ENCODE measurements at places on chromosomes 2 and 18.

- DNase-seq: no peak
Observed at GRCh38 chr2:80244905-80245584, 59.5 kb downstream of the LRRTM1 start.

- no peak for DNase-seq
Observed at GRCh38 chr2:126999106-126999756, 100.5 kb downstream of the TEX51 start.

DNA sequence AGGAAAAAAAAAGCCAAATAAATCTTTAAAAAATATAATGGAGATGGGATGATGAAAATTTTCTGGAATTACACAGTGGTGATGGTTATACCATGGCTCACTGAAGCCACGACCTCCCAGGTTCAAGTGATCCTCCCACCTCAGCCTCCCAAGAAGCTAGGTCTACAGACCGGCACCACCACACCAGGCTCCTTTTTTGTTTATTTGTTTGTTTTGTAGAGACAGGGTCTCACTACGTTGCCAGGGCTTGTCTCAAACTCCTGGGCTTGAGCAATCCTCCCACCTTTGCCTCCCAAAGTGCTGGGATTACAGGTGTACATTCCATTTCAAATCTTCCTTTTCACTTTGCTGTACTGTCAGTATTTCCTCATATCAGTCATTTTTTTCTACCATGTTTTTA, 61.7 kb downstream of the CHRNA1 start:
- no peak for DNase-seq

DNA sequence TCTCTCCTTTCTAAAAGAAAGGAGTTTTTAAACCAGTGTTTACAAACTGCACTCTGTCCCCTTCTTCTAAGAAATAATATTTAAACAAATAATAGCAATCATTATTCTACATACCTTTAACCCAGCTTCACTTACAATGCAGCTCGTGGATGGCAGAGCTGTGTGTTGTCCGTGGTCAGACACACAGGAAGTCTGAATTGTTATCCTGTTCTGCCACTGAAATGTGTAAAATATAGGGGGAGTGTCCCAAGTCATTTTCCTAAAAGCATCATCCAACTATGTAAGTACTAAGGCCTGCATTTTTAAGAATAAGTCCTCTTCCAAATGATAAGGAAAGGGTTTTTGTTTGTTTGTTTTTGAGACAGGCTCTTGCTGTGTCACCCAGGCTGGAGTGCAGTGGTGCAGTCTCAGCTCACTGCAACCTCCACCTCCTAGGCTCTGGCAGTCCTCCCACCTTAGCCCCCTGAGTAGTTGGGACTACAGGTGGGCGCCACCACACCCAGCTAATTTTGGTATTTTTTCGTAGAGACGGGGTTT, 2.7 kb upstream of the PPP4R1 start:
- no peak for DNase-seq

DNA sequence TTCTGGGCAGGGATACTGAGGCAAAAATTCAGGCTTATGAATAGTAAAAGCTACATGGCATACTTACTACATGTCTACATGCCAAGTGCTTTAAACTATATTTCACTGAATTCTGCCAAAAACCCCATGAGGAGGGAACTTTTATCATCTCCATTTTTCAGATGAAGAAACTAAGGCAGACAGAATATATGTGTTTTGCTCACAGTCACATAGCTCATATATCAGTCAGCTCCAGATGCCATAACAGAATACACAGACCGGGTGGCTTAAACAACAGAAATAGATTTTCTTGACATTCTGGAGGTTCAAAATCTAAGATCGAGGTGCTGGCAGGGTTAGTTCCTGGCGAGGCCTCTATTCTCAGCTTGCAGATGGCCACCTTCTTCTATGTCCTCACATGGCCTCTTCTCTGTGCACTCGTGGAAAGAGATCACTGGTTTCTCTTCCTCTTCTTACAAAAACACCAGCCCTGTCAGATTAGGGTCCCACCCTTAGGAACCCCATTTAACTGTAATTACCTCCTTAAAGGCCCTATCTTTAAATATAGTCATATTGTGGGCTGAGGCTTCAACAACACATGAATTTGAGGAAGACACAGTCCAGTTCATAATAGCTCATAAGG, 27.1 kb upstream of the CREB1 start:
- DNase-seq: no peak

DNA sequence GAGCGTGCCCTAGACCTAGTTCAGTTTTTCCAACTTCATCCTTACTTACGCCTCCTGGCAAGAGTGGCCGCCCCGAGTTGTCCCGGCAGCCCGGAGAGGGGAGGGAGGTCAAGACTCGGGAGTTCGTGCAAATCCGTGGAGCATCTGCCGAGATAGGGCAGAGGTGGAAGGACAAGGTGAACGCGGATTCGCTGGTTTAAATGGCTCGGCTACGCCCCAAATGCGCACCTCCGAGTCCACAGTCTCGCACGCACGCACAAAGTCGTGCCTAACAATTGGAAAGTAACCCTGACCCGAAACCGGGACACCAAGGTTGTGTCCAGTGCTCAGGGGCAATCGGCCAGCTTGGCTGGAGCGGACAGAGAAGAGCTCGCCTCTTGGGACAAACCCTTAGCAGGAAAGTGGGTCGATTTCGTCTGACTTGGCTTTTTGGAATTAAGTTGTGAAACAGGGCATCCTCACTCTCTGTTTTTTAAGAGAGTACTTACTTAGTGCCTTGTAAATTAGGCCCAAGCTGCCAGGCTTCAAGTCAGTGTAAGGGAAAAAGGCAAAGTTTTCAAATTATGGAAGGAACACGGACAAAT, 726 bp upstream of the SS18 start:
- no peak for DNase-seq

- DNase-seq: no peak
Observed at GRCh38 chr2:174195253-174195652, 53.1 kb downstream of the OLA1 start.
